ENCODE measurements at places on chromosomes 11 and 22. TPM values are rescaled to one million over a fixed set of nuclear protein-coding genes. Genes with fewer than 3 reads are reported as not detected.

- DNase-seq = no peak
Measured at GRCh38 chr11:27347359-27348339, 15.4 kb downstream of the CCDC34 start.

ZNF215 gene
- 3.8 TPM for polyA plus RNA-seq

DNA sequence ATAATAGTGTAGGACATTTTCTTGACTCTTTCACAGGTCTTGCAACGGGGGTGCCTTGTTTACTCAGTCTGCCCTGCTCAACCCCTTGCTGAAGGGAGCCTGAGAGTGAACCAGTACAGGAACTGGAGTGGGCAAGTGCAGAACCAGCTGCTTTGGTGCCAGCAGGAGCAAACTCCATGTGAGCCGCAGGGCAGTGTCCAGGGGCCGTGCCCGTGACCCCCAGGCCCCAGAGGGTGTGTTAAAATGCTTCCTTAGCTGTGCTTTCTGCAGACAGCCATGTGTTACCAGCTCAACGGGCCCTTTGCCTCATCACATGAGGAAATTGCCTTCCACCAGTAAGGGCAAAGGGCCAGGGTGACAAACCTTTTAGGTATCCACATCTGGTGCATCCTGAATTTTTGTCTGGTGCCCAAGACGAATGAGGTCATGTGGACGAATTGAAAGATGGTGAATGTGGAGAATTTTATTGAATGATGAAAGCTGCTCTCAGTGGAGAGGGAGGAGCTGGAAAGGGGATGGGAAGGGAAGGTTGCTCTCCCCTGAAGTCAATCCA is 53.6 kb upstream of the OR5D13 start:
- no peak for DNase-seq

DNA sequence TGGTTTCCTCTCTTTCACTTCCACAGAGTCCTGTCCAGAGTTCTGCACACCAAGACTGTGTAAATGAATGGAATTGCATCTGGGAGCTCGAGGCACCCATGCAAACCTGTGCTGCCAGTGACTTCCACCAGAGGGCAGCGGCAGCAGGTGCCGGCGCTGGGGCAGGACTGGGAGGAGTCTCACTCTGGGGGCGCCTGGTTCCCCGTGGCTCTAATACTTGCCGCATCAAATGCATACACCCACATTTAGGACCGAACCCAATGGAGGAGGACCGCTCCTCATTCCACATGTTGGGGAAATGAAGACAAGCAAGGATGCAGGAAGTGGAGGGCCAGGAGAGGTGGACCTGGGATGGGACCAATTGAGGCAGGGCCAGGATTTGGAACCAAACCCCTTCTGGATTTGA is 1.1 kb upstream of the CD6 start:
- DNase-seq = no peak

APOL1 gene
- 13.5 TPM for polyA plus RNA-seq

CARD10 gene
- polyA plus RNA-seq = 13.4 TPM

- DNase-seq = no peak
Measured at GRCh38 chr11:42271306-42271705, 811.9 kb upstream of the LRRC4C start.
